SHP77 (cell line): ENCODE measurements at places on chromosomes 16 and 17.

DNA sequence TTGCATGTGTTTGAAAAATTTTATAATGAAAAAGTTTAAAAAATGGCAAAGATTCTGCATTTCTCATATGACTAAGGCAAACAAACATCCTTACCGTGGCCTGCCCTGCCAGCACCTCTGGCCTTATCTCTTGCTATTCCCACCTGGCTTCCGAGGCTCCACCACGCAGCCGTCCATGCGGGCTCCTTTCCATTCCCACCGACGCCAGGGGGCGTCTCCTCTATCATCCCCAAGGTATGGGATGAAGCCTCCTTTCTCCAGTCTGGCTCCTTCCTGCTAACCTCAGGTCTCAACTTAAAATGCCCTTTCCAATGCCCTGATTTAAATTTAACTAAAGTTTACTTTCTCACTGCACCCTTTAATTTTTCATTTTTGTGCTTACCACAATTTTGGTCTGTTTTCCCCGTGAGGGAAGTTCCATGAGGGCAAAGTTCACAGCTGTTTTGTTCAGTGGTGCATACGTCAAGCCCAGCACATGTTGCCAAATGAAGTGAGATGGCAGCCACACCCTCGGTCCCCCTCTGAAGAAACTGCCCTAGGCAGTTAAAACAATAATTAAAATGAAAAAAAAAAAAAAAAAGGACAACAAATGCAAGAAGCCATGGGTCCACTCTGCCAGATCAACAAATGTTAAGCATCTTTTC lies 13.3 kb upstream of the SDK2 start:
- peak; percentile 87 for DNase-seq

DNA sequence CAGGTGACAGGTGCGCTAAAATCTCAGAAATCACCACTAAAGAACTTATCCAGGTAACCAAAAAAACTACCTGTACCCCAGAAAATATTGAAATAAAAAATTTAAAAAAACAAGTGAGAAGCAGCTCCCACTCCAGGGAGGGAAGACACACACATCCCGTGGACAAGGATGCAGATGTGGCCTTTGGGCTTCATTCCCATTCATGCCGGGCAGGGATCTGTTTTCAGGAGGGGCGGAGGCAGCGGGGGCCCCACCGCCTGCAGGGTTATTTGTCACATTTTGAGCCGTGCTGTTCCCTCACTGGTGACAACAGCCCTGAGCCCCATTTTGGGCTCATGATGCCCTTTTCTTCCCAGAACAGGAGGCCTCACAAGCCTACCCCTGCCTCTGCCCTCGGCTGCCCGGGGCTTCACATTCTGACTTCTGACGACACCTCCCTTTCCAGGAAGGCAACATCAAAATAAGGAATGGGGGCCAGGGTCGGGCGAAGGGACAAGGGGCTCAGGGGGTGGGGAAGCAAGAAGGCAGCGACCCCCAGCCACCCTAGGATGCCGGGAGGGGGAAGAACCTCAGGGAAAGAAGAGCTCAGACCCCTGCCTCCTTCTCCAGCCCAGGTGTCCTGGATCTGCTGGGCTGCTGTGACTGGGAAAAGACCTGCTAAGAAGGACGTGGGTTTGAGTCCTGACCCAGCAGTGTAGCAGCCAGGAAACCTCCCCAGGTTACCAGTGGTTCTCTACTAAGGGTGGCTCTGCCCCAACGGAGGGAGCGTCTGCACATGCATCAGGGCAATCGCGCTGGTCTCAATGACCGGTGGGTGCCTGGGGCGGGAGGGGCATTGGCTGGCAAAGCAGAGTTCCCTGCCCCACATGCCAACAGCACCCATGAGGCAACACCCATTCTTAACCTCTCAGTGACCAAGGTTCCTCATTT lies 2.3 kb upstream of the CD79B start:
- no peak for DNase-seq

DNA sequence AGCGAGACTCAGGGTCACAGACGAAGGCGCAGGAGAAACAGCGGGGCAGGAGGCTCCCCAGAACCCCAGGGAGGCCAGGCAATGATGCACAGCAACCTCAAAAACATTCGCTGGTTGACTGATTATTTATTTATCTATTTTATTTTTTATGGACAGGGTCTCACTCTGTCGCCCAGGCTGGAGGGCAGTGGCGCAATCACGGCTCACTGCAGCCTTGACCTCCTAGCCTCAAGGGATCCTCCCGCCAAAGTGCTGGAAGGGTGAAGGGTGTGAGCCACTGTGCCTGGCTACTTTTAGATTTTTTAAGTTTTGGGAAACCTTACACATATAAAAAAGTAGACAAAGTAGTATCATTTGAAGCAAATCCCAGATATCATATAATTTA lies 83.5 kb downstream of the ZNF778 start:
- no peak for DNase-seq

GRCh38 chr17:45313996-45314740 lies 2.7 kb downstream of the MAP3K14 start:
- no peak for DNase-seq

GRCh38 chr17:79188048-79188447 lies 113.4 kb downstream of the ENGASE start:
- no peak for DNase-seq

DNA sequence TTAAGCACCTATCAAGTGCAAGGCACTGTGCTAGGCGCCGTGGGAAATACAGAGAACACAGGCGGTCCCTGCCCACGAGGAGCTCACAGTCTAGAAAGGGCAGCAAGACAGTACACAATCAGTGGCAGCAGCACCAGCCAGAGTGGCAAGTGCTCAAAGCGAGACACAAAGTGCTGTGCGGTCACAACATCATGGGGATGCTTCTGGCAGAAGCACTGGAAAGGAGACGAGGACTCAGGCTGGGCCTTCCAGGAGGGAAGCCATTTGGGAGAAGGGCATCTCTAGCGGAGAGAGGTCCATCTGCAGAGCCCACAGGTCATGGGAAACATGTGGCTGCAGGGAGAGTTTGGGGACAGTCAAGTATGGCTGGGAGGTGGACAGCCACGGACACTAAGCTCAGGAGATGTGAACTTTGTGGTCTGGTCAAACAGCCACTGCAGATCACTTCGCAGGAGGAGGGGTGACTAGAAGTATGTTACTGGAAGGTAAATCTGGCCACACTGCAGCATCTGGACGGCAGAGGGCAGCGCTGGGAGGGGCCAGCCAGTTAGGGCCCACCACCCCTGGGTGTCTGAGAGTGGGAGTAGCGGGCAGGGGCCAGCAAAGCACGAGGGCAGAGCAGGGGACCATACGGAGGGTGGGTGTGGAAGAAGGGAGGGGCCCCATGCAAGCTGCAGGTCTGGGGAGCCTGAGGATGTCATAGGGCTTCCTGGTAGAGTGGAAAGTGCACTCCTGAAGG lies 71.1 kb downstream of the N4BP1 start:
- DNase-seq = no peak
